Naive thymus-derived CD8-positive, alpha-beta T cell (primary cell): ENCODE measurements at places on chromosomes 4 and X.

- H3K4me1 ChIP-seq, result no peaks in the 10 kb centered on the region
- H3K4me3 ChIP-seq, result no peak overlapping the region
- H3K27me3 ChIP-seq, result no peaks in the 10 kb centered on the region
- H3K27ac ChIP-seq, result no peak overlapping the region
- no peak for DNase-seq
- H3K36me3 ChIP-seq, result no peaks in the 10 kb centered on the region
Observed at GRCh38 chrX:5528057-5528456, 700.6 kb downstream of the NLGN4X start.

DNA sequence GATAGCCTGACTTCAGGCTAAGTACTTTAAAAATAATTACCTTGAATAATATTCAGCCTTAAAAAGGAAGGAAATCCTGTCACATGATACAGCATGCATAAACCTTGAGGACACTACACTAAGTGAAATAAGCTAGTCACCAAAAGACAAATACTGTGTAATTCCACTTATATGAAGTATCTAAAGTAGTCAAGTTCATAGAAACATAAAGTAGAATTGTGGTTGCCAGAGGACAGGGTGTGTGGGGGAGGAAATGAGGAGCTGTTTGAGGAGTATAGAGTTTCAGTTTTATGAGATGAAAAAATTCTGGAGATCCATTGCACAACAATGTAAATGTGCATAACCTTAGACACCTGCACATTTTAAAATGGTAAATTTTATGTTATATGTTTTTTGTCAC, 5.6 kb upstream of the STPG2 start:
- H3K27ac ChIP-seq, result no peak overlapping the region
- H3K36me3 ChIP-seq, result no peaks in the 10 kb centered on the region
- peaks cover 3% of the 10 kb centered on the region for H3K27me3 ChIP-seq
- no peak for DNase-seq
- H3K4me3 ChIP-seq, result no peak overlapping the region

DNA sequence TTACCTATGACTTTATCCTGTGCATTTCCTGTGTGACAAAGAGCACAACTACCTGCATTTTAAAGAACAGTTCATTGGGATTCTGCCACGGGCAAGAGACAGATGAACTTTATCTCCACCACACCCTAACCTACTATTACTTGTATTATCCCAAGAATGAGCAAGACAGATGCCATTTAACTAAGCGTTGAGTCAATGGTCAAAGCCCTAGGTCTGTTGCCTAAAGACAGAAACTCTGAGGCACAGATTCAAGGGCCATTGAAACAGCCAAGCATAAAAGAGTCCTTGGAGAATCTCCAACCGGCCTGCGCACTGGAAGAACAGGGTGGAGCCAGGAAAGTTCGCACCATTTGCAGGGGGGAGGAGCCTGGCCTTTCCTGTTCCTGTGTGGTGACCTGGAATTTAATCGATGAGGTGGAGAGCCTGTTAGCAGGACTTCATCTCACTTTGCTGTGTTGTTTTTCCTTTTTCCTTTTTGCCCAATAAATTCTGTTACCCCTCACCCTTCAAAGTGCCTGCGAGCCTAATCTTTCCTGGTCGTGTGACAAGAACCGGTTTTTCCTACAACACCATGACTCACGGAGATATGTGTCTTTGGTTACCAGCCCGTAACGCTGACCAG, 146.4 kb upstream of the DIAPH2 start:
- DNase-seq, result no peak
- no peaks in the 10 kb centered on the region for H3K4me1 ChIP-seq
- no peak overlapping the region for H3K27ac ChIP-seq
- H3K4me3 ChIP-seq, result no peak overlapping the region
- H3K36me3 ChIP-seq, result no peaks in the 10 kb centered on the region

DNA sequence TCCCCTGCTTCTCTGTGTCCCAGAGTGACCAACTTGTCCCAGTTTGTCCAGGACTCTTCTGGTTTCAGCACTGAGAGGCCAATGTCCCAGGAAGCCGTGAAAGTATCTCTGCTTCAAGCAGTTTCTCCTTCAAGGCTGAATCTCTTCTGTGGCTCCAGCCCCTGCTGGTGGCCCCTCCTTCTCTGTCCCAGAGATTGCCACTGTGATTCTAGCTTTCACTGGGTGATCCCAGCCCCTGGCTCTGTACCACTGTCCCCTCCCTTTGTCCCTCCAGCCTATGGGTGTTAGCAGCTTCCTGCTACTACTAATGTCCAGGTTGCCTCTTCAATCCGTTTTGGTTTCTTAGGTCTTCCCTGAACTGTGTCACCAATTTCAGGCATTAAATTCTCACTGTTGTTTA, 70.5 kb downstream of the SOX3 start:
- H3K27ac ChIP-seq, result no peak overlapping the region
- peaks cover 5% of the 10 kb centered on the region for H3K27me3 ChIP-seq
- no peak for DNase-seq

GRCh38 chrX:146243041-146243440, 425.4 kb downstream of the SLITRK2 start:
- H3K27ac ChIP-seq, result no peak overlapping the region
- no peaks in the 10 kb centered on the region for H3K27me3 ChIP-seq
- H3K36me3 ChIP-seq, result no peaks in the 10 kb centered on the region
- no peaks in the 10 kb centered on the region for H3K4me1 ChIP-seq

GRCh38 chr4:10160281-10160856, 43.8 kb upstream of the WDR1 start:
- no peaks in the 10 kb centered on the region for H3K27me3 ChIP-seq
- no peak overlapping the region for H3K27ac ChIP-seq
- no peak for DNase-seq
- H3K36me3 ChIP-seq, result no peaks in the 10 kb centered on the region

GRCh38 chr4:94575652-94576051, 123.9 kb downstream of the PDLIM5 start:
- no peak for DNase-seq
- no peaks in the 10 kb centered on the region for H3K27me3 ChIP-seq
- H3K36me3 ChIP-seq, result peaks cover 3% of the 10 kb centered on the region
- no peaks in the 10 kb centered on the region for H3K4me1 ChIP-seq
- H3K27ac ChIP-seq, result no peak overlapping the region

GRCh38 chrX:30875957-30876356, 13.1 kb downstream of the TAB3 start:
- H3K36me3 ChIP-seq, result no peaks in the 10 kb centered on the region
- no peaks in the 10 kb centered on the region for H3K27me3 ChIP-seq
- peaks cover 10% of the 10 kb centered on the region for H3K4me1 ChIP-seq
- no peak for DNase-seq

DNA sequence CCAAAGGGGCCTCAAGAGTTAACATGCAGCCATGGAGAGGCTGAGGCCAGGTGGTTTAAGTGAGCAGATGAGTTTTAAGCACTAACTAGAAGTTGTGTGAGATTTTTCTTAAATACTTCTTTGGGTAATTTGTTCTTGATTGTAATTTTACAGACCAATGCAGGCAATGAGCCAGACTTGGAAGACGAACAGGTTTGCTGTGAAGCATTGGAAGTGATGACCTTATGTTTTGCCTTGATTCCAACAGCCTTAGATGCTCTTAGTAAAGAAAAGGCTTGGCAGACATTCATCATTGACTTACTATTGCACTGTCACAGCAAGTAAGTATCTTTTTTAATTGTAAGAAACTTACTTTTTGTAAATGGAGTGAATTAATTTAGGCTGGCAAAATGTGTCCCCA, 103.9 kb downstream of the USP9X start:
- no peaks in the 10 kb centered on the region for H3K27me3 ChIP-seq
- H3K4me1 ChIP-seq, result peaks cover 5% of the 10 kb centered on the region
- H3K4me3 ChIP-seq, result no peak overlapping the region
- DNase-seq, result no peak
